H9 (cell line): ENCODE measurements at places on chromosomes 6 and 20. TPM values are rescaled to one million over a fixed set of nuclear protein-coding genes. Genes with fewer than 3 reads are reported as not detected.

GRCh38 chr6:11298651-11299420, 66.4 kb upstream of the NEDD9 start:
- peaks cover 12% of the 10 kb centered on the region for H3K36me3 ChIP-seq
- H3K4me3 ChIP-seq = no peak overlapping the region
- H3K27ac ChIP-seq = no peak overlapping the region
- no peaks in the 10 kb centered on the region; the same call in 1 of the 2 replicates for H3K4me1 ChIP-seq

The LRFN2 gene
- 0.11 and 0.13 TPM in 2 replicates for total RNA-seq

- no peak overlapping the region for H3K27ac ChIP-seq
- H3K4me1 ChIP-seq = no peaks in the 10 kb centered on the region
- peaks cover 7% of the 10 kb centered on the region; the same call in 2 of the 3 replicates for H3K36me3 ChIP-seq
- no peaks in the 10 kb centered on the region for H3K27me3 ChIP-seq
Measured at GRCh38 chr20:48945840-48946514, 24.5 kb downstream of the ARFGEF2 start.

The LSM14B gene
- 77.9 and 82.4 TPM in 2 replicates for total RNA-seq

DNA sequence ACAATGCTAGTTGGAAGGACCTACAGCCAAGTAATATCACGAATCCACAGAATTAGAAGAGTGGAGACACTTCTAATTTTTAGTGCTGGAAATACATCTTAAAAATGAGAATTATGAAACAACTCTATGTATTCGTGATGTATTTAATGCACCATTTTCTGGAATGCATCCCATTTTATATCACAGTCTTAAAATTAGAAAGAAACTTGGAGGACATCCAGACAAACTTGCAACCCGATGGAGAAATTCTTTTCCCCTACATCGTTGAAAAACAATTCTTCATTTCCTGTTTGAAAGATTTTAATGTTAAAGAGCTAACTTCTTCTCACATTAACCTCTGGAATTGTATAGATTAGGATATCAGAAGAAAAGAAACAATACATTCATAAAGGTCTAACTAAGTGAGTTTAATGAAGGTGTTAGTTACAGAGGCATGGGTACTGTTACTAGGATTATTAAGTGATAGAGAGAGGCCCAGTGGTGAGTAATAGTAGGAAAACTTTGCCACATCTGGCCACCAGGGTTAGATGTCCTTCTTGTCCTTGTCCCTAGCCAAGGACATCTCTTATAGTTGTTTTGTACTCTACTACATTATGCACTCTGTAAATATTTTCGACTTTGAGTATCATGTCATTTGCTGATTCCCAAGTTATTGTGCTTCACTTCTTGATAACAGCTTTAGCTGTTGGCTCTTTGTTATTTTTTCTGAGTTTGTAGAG, 502.4 kb upstream of the PTCHD4 start:
- no peaks in the 10 kb centered on the region for H3K36me3 ChIP-seq
- H3K4me3 ChIP-seq = no peak overlapping the region
- no peaks in the 10 kb centered on the region for H3K4me1 ChIP-seq
- H3K27me3 ChIP-seq = no peaks in the 10 kb centered on the region

GRCh38 chr6:56865081-56865875, 89.6 kb upstream of the BEND6 start:
- no peaks in the 10 kb centered on the region for H3K36me3 ChIP-seq
- no peak overlapping the region for H3K27ac ChIP-seq
- H3K4me1 ChIP-seq = peaks cover 3% of the 10 kb centered on the region; the same call in 1 of the 2 replicates

The BMP7 gene
- total RNA-seq = 17.7 and 19.6 TPM in 2 replicates

The BPIFB1 gene
- total RNA-seq = not detected in 2 replicates

- peak overlapping the region; percentile 87 for H3K4me3 ChIP-seq
- H3K4me1 ChIP-seq = peaks cover 2% of the 10 kb centered on the region; the same call in 1 of the 2 replicates
- H3K27me3 ChIP-seq = no peaks in the 10 kb centered on the region
Measured at GRCh38 chr6:149750136-149750609, 632 bp downstream of the PCMT1 start.

DNA sequence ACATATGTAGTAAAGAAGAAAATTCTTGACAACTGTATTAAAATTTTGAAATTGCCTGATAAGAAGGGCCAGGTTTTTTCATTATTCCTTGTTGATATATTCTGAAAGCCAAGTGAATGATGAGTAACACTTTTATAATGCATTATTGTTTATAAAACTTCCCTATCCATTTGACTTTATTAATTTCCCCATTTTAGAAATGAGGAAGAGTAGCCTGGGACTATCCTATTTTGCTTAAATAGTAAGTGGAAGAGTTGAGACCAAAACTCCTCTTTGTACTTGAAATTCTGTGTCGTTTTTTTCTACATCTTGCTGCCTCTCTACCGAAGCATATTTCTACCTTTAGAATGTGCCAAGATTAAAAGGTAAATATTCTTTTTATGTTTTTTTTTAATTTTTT, 39.7 kb downstream of the TRMT11 start:
- H3K27ac ChIP-seq = no peak overlapping the region
- no peak for DNase-seq
- H3K4me3 ChIP-seq = no peak overlapping the region

GRCh38 chr6:79610306-79611009, 20.7 kb upstream of the SH3BGRL2 start:
- H3K4me1 ChIP-seq = no peaks in the 10 kb centered on the region
- H3K4me3 ChIP-seq = no peak overlapping the region
- H3K27ac ChIP-seq = no peak overlapping the region
- DNase-seq = no peak

The IBTK gene
- 17.1 and 17.8 TPM in 2 replicates for total RNA-seq

The HUS1B gene
- 0.96 and 1.2 TPM in 2 replicates for total RNA-seq

GRCh38 chr6:142737368-142738034, 207.5 kb downstream of the HIVEP2 start:
- no peak for DNase-seq
- no peak overlapping the region for H3K4me3 ChIP-seq
- no peak overlapping the region for H3K27ac ChIP-seq
- H3K4me1 ChIP-seq = no peaks in the 10 kb centered on the region; the same call in 1 of the 2 replicates
- H3K27me3 ChIP-seq = no peaks in the 10 kb centered on the region

The COX4I2 gene
- total RNA-seq = not detected in 2 replicates

The PTCRA gene
- not detected in 2 replicates for total RNA-seq

The EPPIN gene
- total RNA-seq = not detected in 2 replicates

GRCh38 chr6:41132254-41132653, 21.9 kb downstream of the TREML1 start:
- no peak overlapping the region for H3K4me3 ChIP-seq
- H3K27ac ChIP-seq = no peak overlapping the region
- DNase-seq = no peak
- peaks cover 2% of the 10 kb centered on the region; the same call in 1 of the 2 replicates for H3K36me3 ChIP-seq
- H3K4me1 ChIP-seq = no peaks in the 10 kb centered on the region
- H3K27me3 ChIP-seq = no peaks in the 10 kb centered on the region

DNA sequence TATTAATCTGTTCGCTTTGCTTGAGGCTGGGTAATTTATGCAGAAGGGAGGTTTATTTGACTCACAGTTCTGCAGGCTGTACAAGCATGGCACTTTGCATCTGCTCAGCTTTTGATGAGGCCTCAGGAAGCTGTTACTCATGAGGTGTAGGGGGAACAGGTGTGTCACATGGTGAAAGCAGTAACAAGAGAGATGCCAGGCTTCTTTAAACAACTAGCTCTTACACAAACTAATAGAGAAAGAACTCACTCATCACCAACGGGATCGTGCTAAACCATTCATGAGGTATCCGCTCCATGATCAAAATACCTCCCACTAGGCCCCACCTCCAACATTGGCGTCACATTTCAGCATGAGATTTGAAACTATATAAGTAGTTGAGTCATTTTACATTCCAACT, 34.4 kb upstream of the GCLC start:
- DNase-seq = no peak
- no peak overlapping the region for H3K27ac ChIP-seq
- no peaks in the 10 kb centered on the region for H3K27me3 ChIP-seq
- H3K4me1 ChIP-seq = no peaks in the 10 kb centered on the region
- no peak overlapping the region for H3K4me3 ChIP-seq

GRCh38 chr20:63884506-63885263, 10.2 kb upstream of the DNAJC5 start:
- H3K4me3 ChIP-seq = no peak overlapping the region
- no peak overlapping the region for H3K27ac ChIP-seq

DNA sequence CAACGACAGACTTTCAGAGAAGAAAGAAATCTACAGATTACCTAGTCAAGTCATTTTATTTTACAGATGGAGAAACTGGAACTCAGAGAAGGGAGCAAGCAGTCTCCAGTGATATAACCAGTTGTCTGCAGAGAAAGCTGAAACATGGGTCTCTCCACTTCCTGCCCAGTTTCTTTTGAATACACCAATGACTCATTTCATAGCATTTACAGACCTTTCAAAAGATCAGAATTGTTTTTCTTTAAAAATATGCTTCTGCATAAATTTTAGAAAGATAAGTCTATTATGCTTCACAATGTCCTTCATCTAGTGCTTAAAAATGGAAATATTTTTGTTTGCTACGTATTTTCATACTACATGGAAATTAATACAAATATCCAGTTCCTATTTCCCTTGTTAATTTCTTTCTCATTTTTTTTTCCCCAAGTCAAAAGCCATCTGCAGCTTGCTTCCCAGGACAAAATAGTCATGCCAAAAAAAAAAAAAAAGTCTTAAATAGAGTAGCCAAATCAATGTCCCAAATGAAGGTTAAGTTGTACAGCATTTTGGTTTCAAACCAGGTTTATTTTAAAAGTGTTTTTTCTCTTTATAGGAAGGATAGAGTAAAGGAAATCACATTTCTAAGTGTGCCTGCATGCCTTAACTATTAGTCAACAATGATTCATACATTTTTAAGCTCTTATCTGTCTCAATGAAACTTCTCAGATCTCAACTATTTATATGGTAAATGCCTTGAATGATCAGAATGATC, 36.9 kb downstream of the ARHGAP18 start:
- H3K27ac ChIP-seq = no peak overlapping the region
- no peak for DNase-seq
- no peaks in the 10 kb centered on the region for H3K4me1 ChIP-seq

DNA sequence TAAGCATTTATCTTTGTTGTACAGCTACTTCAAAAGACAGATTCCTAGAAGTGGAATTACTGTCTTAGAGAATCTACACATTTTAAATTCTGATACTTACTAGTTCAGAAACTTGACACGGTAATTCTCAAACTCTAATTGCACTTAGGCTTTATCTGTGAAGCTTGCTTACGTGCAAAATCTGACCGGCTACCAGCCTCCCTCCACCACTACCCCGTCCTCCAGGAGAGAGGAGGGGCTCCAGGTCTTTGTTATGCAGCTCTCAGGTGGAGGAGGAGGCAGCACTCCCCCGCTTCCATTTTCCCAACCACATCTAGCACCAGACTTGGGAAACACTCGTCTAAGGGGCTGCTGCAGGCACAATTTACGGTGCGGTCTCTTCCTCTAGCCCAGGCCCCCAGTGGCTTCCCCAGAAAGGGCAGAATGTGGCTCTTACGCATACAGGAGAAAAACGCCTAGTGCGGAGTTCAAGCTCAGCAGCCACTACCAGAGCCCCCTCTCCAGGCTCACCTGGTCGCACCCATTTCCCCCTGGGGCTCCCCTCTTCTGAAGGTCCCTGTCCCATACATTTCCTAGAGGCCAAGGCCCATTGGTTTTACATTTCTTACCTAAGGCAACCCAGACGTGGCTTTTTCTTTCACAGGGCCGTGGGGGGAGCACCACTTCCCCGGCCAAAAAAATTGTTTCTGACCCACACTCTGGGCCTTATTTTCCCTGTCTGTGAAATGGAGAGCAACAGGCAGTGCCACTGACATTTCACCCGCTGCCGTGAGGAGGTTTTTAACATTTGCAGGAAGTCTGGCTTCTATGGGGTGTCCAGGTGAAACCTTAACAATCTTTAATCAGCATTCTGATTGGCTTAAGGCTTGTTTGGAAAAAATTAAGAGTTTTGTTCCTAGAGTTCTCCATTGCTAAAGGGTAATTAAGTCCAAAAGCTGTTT, 1.6 kb upstream of the TGIF2 start:
- H3K4me1 ChIP-seq = peaks cover 8% of the 10 kb centered on the region
- peak overlapping the region; percentile 10 for H3K27ac ChIP-seq
- peak; percentile 91 for DNase-seq
- peak overlapping the region; percentile 76 for H3K4me3 ChIP-seq
- peaks cover 15% of the 10 kb centered on the region for H3K36me3 ChIP-seq

DNA sequence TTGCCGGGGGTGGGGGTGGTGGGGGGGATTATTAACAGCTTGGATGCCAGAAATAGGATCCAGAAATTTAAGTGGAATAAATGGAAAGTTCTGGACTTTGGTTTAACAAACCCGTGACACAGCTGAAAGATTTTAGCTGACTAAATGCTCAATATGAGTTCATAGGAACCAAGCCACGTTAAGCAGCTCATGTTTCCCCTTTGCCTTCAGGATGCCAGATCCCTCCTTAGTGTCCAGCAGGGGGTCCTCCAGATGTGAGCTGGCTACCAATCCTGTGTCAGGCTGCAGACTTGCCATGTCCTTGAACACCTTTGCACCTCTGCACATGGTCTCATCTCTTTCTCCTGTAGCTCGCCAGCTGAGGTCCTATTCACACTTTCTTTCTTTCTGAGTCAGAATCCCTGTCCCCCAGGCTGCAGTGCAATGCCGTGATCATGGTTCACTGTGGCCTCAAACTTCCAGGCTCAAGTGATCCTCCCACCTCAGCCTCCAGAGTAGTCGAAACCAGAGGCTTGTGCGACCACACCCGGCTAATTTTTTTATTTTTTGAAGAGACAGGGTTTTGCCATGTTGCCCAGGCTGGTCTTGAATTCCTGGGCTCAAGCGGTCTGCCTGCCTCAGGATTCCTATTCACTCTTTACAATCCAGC, 133.3 kb upstream of the ARMC2 start:
- H3K27ac ChIP-seq = no peak overlapping the region
- no peak overlapping the region for H3K4me3 ChIP-seq
- no peaks in the 10 kb centered on the region; the same call in 1 of the 2 replicates for H3K4me1 ChIP-seq
- H3K27me3 ChIP-seq = no peaks in the 10 kb centered on the region

DNA sequence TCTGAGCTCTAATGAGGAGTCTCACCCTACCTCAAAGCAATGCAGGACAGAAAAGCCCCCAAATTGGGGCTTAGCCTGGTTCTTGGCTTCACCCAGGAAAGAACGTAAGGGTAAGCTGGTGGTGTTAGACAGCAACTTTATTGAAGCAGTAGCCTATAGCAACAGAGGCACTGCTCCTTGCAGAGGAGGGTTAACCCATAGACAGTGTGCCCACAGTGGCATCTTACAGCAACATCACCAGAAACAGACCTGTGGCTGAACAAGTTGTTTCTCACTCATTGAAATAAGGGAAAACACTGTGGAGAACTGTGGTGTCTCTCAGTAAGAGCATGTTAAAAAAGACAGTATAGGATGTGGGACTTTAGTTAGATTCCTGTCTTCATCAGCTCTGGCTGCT, 80.4 kb upstream of the SPTLC3 start:
- no peaks in the 10 kb centered on the region for H3K36me3 ChIP-seq
- DNase-seq = no peak
- no peak overlapping the region for H3K27ac ChIP-seq
- H3K27me3 ChIP-seq = no peaks in the 10 kb centered on the region
